ENCODE measurements at places on chromosomes 5 and 9.
A peak's percentile ranks its signal among the peaks of the same experiment; 100 is the strongest.

- DNase-seq = peak; percentile 41
Observed at GRCh38 chr5:14396737-14397136, 184.9 kb upstream of the OTULINL start.

DNA sequence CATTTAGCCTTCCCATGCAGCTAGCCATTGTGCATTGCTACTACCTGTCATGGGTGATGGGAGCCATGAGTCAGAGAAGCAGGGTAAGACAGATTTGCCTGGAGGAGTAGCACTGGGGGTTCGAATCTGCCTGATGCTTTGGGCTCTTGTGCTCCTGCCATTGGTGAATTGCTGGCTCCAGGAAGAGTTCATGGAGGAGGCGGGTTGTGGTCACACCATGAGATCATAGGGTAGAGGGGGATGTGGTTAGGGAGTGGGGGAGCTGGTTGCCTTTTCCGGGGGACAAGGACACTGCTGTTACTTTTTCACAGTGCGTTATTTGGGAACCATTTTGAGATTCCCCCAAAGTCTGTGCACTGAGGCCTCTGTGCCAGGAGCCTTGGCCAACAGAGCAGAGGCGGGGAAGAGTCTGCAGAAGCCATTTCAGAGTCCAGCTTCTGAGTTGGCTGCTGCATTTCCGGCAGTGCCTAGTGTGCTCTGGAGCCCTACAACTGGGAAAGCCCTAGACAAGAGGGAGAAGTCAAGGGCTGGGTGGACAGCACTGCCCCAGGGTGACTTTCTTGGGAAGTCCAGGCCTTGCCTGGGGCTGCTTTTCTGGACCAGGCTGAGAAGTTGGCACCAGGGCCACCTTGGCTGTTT is 6.2 kb downstream of the ANGPTL2 start:
- DNase-seq = peak; percentile 47

DNA sequence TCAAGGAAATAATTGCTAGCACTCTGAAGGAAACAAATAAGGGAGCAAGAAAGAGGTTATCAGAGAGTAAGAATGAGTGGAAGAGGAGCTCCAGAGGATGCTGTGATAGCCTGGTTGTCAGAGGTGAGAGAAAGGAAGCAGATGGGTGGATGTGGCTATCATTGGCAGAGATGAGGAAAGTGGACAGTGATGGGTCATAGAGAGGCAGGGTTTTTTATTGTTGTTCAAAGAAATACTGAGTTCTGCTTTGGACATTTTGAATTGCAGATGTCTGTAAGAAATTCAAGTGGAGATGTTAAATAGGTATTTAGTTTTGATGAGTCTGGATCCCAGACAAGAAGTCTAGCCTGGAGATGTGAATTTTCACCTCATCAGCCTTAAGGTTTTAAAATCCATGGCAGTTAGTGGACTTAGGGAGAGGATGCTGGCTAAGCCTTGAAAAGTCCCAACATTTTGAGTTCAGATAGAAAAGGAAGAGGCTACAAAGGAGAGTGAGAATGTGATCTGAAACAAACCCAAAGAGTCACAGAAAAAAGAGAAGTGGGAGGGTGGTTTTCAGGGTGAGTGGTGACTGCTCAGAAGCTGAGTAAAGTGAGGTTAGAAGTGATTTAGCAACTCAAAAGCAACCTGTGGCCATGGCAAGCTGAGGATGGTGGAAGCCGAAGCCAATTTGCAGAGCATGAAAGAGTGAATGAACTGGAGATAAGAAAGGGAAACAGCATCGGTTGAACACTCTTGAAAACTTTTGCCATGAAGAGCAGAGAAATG is 50.4 kb downstream of the PPIC start:
- DNase-seq = no peak

DNA sequence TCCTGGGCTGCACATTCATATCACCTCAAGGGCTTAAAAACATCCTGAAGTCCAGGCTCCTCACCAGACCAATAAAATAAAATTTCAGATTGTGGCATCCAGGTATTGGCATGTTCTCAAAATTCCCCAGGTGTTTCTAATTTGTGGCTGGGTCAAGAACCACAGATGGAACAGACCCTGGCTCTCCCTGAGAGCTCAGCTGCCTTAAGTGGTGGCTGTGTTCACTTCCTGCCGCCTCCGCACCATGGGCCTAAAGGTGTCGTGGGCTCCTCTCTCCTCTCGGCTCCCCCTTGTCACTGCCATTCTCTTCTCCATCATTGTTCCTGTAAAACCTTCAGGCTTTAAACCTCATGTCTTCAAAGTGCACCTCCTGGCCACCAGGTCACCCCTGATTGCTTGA is 17.8 kb upstream of the CCNJL start:
- no peak for DNase-seq

- no peak for DNase-seq
Observed at GRCh38 chr9:8436786-8437185, 637.2 kb upstream of the DMAC1 start.

GRCh38 chr5:172605466-172605865 is 35.6 kb upstream of the NEURL1B start:
- no peak for DNase-seq

- DNase-seq = no peak
Observed at GRCh38 chr5:179275381-179275878, 69.8 kb downstream of the ADAMTS2 start.

- no peak for DNase-seq
Observed at GRCh38 chr5:101531026-101531425, 627.9 kb upstream of the ST8SIA4 start.

GRCh38 chr5:58890265-58890664 is 307.4 kb downstream of the RAB3C start:
- DNase-seq = no peak

DNA sequence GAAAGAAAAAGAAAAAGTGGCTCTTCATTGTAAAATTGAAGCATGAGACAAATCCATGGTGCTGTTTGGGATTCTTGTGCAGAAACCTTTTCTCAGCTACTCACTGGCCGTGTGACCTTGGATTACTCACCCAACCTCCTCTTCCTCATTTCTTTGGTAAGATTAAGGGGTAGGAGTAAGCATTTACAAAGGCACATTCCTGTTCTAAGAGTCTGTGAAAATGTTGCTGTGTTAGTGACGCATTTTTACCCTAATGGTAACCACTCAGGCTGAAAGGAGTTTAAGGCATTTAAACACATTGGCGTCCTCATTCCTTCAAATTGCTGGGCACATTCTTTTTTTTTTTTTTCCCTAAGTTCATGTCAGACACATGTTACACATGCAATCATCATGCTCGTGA is 4.3 kb downstream of the RAI14 start:
- DNase-seq = peak; percentile 95

- DNase-seq = no peak
Observed at GRCh38 chr5:32458880-32459495, 14.4 kb upstream of the ZFR start.

- no peak for DNase-seq
Observed at GRCh38 chr5:139232147-139232724, 34.1 kb upstream of the SIL1 start.

- DNase-seq = no peak
Observed at GRCh38 chr9:123389070-123389469, 33.1 kb downstream of the CRB2 start.

- DNase-seq = no peak
Observed at GRCh38 chr9:2262386-2263071, 247.4 kb downstream of the SMARCA2 start.

DNA sequence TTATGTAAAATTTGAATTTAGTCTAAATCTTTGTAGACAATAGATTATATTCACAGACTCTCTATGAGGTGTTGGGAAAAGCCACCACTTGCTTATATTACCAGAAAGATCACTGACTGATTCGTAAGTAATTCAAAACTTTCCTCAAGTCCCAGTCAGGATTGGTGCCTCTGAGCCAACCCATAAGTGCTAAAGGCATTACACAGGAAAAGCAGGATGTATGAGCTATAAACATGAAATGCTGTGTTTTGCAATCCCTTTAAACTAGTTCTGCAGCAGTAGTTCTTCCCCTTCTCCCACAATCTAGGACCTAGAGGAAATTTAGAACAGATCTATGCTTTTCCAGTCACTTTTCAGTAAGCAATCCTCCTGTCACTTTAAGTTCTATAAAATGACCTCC is 48.0 kb downstream of the SHLD3 start:
- DNase-seq = peak; percentile 3

DNA sequence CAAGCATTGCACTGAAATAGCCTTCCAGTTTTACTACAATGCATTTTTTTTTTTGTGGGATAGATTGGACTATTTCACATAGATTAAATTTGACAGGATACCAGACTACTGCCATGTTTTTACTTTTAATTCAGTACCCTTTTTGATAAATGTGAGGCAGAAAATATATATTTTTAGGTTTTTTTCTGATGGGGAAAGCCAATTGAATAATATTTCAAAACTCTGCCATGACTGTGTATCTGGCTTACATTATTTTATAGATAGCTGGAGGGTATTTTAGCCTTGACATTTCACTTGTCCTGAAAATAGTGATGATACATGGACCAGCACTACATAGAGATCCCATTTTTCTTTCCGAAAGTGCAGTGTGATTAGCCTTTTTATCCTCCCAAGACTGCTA is 133.5 kb upstream of the PRR16 start:
- no peak for DNase-seq

GRCh38 chr9:85249313-85249621 is 492.5 kb downstream of the AGTPBP1 start:
- no peak for DNase-seq

- DNase-seq = no peak
Observed at GRCh38 chr9:89945133-89945532, 340.3 kb downstream of the GADD45G start.

- DNase-seq = no peak
Observed at GRCh38 chr5:7756453-7756852, 94.5 kb downstream of the CFAP90 start.

DNA sequence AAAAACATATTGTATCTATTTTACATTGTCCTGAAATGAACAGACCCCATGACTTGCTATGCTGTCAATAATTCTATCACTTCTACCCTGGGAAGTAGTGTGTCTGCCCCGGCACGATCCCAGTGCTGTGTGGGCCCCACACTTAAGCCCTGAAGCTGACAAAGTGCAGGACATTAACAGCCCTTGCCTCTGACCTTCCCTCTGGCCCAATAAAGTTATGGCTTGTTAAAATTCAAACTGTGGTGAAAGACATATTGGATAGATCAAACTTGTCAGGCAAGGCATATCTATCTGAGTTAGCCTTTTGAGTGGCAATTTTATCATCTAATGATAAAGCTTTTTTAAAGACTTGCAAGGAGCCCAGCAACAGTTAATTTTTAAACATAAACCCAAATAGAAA is 229.2 kb downstream of the SPOCK1 start:
- DNase-seq = no peak

DNA sequence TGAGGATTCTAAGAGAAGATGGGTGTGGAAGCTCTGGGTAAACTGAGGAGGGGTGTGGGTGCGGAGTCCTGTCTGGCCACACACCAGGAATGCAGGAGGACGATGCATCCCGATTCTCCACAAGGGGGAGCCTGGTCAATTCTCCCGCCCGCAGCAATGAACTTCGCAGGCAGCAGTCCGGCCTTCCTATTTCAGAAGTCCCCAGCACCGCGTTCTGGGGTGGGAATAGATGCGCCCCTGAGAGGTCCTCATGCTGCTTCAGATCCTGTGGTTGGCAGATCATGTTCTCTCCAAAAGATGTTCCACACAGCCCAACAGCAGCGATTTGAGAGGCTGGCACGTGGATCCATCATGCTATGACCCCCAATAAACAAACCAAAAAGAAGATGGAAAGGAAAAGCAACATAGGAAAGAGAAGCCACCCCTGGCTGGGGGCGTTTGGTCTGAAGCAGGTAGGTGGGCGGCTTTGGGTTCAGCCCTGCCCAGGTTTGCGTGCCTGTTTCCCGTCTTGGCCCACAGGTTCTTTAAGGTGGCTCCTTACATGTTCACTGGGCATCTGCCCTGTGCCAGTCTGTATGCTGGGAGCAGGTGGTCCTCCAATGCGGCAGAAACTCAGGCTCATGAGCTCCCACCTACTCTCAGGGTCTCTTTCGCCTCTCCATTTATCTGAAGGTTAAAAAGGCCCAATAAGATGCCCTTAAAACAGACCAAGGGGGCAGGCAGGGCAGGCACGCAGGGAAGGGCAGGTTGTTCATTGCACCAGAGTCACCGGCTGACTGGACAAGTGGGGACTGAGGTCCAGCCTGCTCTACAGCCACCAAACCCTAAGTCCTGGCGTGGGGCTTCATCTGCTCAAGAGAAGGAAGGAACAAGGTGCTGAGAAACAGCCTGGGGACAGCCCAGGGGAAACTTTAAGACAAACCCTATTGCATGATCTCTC is 171.6 kb downstream of the PAX5 start:
- DNase-seq = peak; percentile 28

DNA sequence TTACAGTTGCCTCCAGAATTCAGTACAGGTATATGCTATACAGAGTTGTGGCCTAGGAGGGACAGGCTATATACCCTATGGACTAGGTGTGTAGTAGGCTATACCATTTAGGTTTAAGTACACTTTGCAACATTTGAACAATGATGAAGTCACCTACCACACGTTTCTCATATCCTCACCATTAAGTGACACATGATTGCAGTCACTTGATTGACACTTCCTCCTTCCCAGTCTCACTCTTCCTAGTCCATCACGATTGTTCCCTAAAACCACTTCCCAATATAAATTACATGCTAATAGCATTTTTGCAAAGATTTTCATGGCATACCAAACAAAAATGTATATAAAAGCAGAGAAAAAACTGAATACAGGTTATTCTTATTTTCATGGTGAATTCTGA is 312.2 kb downstream of the EPB41L4A start:
- DNase-seq = no peak

DNA sequence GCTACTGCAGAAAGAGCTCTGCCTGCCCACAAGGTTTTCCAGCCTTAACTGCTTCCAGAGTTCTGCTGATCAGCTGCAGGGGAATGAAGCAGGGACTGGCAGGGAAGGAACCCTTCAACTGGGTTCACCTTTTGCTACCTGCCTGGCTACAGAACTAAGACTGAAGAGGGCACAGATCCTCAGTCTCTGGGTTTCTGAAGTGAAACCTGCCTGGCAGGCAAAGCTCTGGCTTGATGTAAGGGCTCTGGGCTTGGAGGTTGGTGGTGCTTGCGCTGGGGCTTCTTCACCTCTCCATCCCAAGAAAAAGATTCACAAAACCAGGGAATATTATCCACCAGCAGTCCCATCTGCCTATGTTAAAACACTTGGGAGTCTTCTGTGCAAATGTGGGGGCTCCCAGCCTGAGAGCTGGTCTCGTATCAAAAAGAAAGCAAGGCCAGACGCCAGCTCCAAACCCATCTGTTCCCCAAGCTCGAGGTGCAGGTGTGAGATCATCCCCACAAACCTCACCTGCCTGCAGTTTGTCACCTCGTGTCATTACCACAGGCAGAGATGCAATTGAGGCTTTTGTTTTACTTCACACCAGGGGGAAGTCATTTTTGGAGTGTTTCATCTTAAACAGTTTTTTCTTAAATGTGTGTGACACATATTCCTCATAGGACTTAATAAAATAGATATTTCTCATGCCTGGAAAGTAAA is 58.3 kb downstream of the BNC2 start:
- no peak for DNase-seq

Data from M059J (cell line).